Hepatocyte (in vitro differentiated cells): ENCODE measurements at places on chromosomes 1 and 21. TPM values are rescaled to one million over a fixed set of nuclear protein-coding genes. Genes with fewer than 3 reads are reported as not detected.

- peak; percentile 56 for DNase-seq
- H3K36me3 ChIP-seq = no peaks in the 10 kb centered on the region
- H3K4me1 ChIP-seq = no peaks in the 10 kb centered on the region
- no peak overlapping the region for H3K27ac ChIP-seq
- H3K4me3 ChIP-seq = no peak overlapping the region
Observed at GRCh38 chr1:22216210-22216883, 73.5 kb upstream of the WNT4 start.

DNA sequence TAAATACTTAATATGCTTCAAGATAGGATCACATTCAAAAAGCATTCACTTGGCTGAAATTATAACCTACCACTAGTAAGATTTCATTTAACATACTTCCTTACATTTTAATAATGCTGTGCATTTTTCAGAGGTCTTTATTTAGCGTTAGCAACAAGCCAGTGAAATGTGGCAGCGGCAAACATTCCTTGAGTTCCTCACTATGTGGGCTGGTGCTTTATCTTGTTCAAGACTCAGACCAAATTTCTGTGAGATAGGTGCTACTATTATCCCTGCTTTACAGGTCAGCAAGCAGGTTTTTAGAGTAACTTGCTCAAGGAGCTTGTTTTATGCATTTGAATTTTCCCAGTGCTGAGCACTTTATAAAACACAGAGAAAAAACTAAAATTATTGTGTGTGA is 132.7 kb downstream of the PLPPR4 start:
- H3K4me1 ChIP-seq = no peaks in the 10 kb centered on the region
- H3K27me3 ChIP-seq = no peaks in the 10 kb centered on the region
- no peaks in the 10 kb centered on the region for H3K36me3 ChIP-seq
- H3K27ac ChIP-seq = no peak overlapping the region
- H3K4me3 ChIP-seq = no peak overlapping the region

DNA sequence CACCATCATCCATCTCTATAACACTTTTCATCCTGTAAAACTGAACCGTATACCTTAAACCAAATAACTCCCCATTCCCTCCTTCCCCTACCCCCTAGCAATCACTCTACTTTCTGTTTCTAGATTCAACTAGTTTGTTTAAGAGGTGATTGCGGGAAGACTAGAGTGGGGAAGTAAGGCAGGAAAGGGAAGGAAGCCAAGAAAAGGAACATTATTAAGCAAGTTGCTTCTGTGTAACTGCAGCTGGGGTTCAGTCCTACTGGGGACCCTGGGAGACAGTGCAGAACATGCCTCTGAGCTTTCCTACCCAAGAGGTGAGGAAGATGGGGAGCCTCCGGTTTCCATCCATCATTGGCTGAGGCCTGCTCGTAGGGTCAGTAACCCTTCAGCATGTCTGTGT is 28.9 kb upstream of the H3-3A start:
- H3K27me3 ChIP-seq = no peaks in the 10 kb centered on the region
- no peak for DNase-seq
- H3K36me3 ChIP-seq = no peaks in the 10 kb centered on the region
- peaks cover 4% of the 10 kb centered on the region for H3K4me1 ChIP-seq

- no peak overlapping the region for H3K27ac ChIP-seq
- no peaks in the 10 kb centered on the region for H3K36me3 ChIP-seq
- H3K4me3 ChIP-seq = no peak overlapping the region
- no peak for DNase-seq
- H3K4me1 ChIP-seq = peaks cover 14% of the 10 kb centered on the region
- H3K27me3 ChIP-seq = no peaks in the 10 kb centered on the region
Observed at GRCh38 chr1:229031061-229031460, 239.8 kb upstream of the RAB4A start.

- H3K4me1 ChIP-seq = no peaks in the 10 kb centered on the region
- no peak overlapping the region for H3K4me3 ChIP-seq
- H3K27me3 ChIP-seq = no peaks in the 10 kb centered on the region
- DNase-seq = no peak
Observed at GRCh38 chr1:98677288-98677687, 15.8 kb downstream of the SNX7 start.

DNA sequence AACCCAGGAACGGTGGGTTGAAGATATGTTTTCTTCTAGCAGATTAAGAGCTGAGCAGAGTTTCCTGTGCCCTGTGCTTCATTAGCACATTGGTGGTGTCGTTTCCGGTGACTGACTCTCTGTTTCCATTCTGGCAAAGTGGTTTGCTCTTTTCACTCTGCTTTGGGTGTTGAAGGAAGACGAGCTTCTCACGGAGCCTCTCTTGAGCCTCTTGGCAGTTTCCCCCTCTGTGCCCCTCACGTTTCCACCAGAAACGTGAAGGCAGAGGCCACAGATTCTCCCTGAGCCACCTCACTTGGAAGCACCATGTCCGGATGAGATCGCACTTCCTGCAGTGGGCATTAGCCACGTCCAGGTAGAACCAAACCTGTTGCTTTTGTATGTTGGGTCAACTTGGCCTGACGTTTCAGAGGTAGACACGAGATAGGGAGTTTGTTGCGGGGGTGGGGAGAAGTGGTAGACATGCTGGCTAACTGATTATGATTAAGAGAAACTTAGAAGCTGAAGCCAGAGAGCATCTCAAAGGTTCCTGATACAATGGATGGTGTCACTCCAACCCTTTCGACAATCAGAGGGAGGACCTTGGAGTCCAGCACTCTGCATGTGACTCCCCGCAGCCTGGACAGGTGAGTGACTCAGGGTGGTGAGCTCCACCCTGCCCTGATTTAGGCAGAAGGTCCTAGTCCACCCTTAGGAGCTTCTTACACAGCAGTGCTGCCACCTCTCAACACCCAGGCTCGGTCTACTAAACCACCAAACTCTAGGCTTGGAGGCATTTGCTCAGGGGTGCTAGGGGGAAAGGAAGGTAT is at the start of gene LAX1:
Gene LAX1, plus strand, starts transcription at position 155 of the 809 bp plus-strand sequence. Its CDS starts 383 bp downstream, at position 538.
- no peaks in the 10 kb centered on the region for H3K36me3 ChIP-seq
- H3K4me1 ChIP-seq = peaks cover 6% of the 10 kb centered on the region
- H3K4me3 ChIP-seq = no peak within 1 kb of the TSS
- no peak within 1 kb of the TSS for H3K27ac ChIP-seq

DNA sequence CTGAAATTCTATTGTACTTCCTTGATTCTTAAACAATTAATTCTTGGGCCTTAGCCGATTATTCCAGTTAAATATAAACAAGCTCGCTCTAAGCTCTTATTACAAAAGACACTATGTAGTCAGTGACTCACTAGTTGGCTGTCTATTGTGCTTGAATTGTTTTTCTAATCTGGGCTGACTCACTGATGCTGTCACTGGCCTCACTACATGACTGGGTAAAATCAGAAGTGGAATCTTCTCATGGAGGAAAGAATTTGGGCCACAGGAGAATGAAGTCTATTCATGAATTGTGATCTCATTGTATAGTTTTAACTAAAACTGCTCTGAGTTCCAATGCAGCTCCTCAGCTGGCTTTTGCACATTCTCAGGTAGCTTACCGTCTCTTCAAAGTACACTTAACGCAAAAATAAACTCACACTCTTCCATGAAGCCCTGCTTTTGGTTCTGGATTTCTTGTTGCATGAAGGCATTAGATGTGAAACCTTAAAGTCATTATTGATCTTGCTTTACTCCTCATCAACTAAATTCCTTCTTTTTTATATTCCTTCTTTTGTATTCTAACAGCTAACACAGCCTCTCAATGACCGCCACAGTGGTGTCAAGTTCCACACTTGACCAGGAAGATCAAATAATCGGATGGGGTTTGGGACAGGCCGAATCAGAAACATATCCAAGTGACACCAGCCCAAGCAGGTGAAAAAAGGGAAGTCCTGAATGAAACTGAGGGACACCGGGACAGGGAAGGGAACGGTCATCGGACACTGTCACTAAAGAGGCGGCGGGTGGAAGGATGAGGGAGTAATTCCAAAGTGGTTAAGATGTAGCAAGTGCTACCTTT is 80.9 kb upstream of the LBR start:
- H3K36me3 ChIP-seq = no peaks in the 10 kb centered on the region
- H3K27me3 ChIP-seq = no peaks in the 10 kb centered on the region
- H3K4me1 ChIP-seq = no peaks in the 10 kb centered on the region
- no peak overlapping the region for H3K4me3 ChIP-seq
- peak; percentile 70 for DNase-seq

WLS gene
- total RNA-seq = 102 and 115 TPM in 2 replicates

DNA sequence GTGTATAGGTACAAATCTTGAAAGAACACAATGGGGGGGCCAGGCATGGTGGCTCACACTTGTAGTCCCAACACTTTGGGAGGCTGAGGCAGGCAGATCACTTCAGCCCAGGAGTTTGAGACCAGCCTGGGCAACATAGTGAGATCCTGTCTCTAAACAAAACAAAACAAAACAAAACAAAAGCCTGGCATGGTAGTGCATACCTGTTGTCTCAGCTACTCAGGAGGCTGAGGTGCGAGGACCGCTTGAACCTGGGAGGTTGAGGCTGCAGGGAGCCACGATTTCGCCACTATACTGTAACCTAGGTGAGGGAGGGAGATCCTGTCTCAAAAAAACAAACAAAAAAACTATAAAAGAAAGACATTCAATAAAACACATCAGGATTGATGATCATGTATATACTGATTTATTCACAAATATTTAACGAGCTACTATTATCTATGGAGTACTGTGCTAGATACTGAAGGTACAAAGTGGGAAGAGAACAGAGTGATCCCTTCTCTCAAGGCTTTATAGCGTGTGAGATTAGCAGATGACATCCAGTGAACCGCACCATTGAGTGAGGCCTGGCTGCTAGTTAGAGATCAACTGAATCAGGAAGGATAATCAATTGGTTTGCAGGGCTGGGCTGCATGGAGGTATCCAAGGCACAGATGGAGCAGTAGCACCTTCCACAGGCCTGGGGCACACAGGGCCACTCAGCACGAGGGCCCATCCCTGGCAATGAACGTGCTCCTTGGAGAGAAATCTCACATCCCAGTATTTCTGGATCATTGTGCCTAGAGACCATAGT is 26.4 kb downstream of the ELF3 start:
- H3K4me3 ChIP-seq = no peak overlapping the region
- no peak for DNase-seq
- H3K4me1 ChIP-seq = peaks cover 20% of the 10 kb centered on the region
- H3K36me3 ChIP-seq = no peaks in the 10 kb centered on the region
- peak overlapping the region; percentile 96 for H3K27ac ChIP-seq
